Heart right ventricle (tissue), 16 donors: ENCODE measurements at places on chromosomes 6 and 20. TPM values are rescaled to one million over a fixed set of nuclear protein-coding genes. Genes with fewer than 3 reads are reported as not detected.

TGM3 gene
- total RNA-seq, result not detected

SNX3 gene
- 245 TPM for total RNA-seq

GABRR1 gene
- not detected for total RNA-seq

ZNF334 gene
- total RNA-seq, result 1.8 TPM

MARCKS gene
- 19.2 TPM for total RNA-seq

DNA sequence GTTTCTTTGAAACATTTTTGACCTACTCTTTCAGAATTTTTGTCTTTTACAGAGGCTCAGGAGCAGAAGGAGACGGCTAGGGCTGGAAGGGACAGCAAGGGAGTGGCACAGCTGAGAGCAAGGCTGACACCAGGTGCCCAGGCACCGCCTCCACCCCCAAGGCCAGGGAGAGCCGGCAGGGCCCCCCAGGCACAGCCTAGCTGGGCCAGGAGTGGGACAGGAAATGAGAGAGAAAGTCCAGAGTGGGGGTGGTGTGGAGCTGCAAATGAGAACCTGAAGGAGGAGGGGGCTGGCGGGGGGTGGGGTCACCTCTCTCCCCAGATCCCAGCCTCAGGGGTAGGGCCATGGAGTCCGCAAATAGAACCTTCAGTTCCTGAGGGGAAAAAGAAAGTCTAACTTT lies 236.7 kb downstream of the CDC5L start:
- no peaks in the 10 kb centered on the region for H3K36me3 ChIP-seq
- no peaks in the 10 kb centered on the region for H3K27me3 ChIP-seq
- DNase-seq, result no peak
- no peak overlapping the region for H3K4me3 ChIP-seq

DNA sequence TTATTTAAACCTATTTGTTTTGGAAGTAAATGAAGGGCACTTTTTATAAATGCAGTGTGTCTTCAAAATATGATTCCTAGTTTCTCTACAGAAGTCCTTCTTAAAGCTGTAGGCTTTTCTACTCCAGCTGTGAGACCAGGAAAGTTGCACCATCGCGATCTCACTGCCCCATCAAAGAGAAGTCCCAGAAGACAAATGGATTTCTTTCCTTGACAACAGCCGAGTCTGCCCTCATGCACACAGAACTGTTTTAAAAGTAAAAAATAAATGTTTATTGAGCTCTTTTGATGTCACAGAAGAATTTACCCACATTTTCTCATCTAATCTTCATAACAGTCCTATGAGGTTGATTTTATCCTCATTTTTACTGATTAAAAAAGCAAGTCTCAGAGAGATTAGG lies 324.4 kb upstream of the NT5E start:
- no peak overlapping the region for H3K4me3 ChIP-seq
- H3K36me3 ChIP-seq, result no peaks in the 10 kb centered on the region
- no peak for DNase-seq
- no peaks in the 10 kb centered on the region for H3K27me3 ChIP-seq

DNA sequence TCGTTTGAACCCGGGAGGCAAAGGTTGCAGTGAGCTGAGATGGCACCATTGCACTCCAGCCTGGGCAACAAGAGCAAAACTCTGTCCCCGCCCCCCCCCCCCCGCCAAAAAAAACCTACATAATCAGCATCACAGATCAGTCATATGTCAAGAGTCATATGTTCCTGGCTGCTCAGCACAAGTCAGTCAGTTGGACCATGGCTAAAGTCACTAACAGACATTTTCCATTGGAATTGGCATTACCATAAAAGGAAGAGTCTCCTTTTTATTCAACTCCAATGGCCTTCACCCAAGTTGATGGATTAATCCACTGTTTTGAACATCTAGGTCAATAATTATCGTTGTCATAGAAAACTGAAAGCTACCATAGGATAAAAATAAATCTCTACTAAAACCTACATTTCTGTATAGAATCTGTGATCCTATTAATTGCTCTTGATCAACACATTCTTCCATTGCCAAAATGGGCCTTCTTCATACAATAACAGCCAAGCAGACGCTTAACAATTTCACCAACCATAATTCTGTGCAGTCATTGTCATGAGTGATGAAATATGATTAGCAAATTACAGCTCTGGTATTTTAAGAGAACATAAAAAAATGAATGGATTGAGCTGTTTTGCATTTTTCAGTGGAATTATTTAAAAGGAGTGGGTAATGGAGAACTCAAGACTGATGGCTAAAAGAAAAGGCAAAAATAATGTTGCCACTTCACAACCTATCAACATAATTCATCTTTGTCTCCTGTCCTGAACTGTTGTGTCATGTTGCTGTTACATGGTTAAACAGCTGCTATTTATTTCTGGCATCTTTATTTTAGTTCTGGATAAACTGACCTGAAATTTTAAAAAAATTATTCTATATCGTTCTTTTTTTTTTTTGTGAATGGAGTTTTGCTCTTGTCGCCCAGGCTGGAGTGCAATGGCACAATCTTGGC lies 555.5 kb upstream of the JARID2 start:
- DNase-seq, result no peak
- H3K36me3 ChIP-seq, result no peaks in the 10 kb centered on the region
- H3K4me1 ChIP-seq, result no peaks in the 10 kb centered on the region

GRCh38 chr6:66687611-66688140 lies 980.6 kb upstream of the EYS start:
- no peaks in the 10 kb centered on the region for H3K27me3 ChIP-seq
- no peak overlapping the region for H3K4me3 ChIP-seq
- H3K36me3 ChIP-seq, result no peaks in the 10 kb centered on the region

DNA sequence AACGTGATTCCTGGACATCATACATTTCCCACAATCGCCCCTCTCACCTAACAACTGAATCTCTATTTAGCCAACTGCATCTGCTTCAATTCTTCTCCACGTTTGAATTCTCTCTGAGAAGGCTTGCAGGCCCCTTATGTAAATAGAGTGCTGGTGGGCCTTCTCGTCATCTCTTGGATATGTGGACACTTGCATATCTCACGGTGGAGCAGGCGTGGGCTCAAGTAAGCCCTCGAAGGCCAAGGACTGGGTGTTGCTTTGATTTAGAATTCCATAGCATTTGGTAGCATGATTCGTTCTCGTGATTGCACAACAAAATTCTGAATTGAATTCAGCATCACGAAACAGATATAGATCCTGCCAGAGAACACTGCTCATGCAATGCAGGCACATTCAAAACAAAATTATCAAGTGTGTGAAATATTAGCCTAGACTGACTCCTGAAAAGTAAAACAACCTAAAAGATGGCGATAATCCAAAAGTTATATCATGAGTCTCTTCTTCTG lies 613.6 kb downstream of the TFAP2A start:
- H3K4me3 ChIP-seq, result no peak overlapping the region
- H3K36me3 ChIP-seq, result no peaks in the 10 kb centered on the region
- no peak for DNase-seq

DNA sequence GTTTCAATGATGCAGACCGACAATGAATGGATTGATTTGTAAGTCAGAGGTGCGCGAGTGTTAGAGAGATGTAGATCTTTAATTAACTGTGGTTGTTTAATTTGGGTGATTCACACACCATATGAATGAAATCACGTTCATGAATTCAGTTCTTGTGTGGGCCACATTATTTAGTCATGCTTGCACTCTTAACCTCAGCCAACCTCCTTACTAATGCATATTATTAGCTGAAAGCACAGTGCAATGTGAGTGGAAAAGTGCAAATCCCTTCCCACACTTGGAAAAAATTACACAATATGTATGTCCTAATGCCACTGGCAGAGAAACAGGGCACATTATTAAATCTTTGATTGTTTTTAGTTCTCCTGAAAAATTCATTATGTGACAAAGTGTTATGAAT lies 512.5 kb downstream of the BCKDHB start:
- H3K27me3 ChIP-seq, result no peaks in the 10 kb centered on the region
- H3K36me3 ChIP-seq, result no peaks in the 10 kb centered on the region
- DNase-seq, result no peak
- no peak overlapping the region for H3K4me3 ChIP-seq
- peaks cover 8% of the 10 kb centered on the region for H3K4me1 ChIP-seq

DNA sequence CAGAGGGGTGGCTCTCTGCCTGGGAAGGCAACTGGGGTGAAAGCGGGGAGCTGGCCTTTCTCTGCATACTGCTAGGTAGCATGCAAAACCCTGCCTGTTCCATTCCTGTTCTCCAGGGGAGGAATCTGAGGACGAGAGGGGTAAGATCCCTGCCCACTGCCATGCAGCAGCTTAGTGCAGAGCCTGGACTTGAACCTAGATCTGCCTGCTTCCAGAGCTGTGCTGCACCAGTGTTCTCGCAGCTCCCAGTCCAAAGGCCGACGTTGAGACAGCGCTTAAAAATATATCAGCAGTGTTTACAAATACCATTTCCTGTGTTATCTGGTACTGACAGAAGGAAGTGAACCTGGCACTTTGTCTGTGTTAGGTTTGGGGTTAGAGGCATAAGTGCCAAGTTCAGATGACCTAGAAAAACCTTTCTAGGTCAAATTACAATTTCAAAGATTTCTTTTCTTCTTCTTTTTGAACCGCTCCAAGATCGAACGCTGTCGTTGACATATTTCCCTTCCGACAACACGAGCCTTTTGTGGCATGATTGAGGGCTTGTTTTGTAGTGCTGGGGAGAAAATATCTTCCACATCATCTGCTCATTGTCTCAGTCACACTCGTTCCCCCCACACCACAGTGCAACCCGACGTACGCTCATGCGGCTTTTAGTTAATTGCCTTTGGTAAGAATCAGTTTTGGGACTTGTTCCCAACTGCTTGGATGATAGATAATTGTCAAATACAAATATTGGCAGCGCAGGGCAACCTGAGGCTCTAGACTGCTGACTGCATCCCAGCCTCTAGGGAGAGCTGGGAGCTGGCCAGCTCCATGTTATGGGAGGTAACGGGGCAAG lies 44.6 kb downstream of the TOX2 start:
- H3K27me3 ChIP-seq, result no peaks in the 10 kb centered on the region
- peaks cover 58% of the 10 kb centered on the region for H3K4me1 ChIP-seq
- H3K27ac ChIP-seq, result no peak overlapping the region

- H3K4me1 ChIP-seq, result peaks cover 38% of the 10 kb centered on the region
- H3K4me3 ChIP-seq, result no peak overlapping the region
- no peak for DNase-seq
- no peaks in the 10 kb centered on the region for H3K27me3 ChIP-seq
Observed at GRCh38 chr20:49653925-49654434, 59.7 kb downstream of the B4GALT5 start.

DNA sequence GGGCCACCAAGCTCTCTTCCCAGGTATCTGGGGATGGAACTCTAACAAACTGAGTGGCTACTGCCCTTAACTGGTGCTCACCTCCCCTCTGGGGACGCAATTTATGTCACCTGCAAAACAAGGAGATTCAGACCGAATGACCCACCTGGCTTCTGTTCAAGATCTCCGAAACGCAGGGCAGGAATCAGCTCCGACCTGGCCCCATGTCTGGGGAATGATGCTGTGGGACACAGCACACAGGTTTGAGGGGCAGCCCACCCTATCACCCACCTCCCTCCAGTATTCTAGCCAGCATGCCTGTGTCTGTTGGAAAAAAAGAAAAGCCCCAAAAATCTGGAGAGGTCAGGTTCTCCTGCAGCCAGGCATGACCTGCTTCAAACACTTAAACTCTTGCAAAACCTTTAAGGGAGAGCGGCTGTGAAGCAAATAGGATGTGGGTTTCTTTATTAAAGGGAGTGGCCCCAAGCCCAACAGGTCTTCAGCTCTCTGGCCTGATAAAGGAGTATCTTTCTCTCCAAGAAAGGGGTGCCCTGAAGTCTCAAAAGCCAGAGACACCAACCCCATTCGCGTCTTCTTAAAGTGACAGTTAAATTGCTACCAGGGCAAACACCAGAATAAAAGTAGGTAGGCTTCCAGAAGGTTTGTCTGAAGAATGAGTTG lies 6.4 kb downstream of the PREX1 start:
- no peak overlapping the region for H3K4me3 ChIP-seq
- no peak overlapping the region for H3K27ac ChIP-seq
- H3K4me1 ChIP-seq, result peaks cover 7% of the 10 kb centered on the region
- no peaks in the 10 kb centered on the region for H3K36me3 ChIP-seq

GRCh38 chr6:169341706-169342105 lies 88.1 kb upstream of the THBS2 start:
- peaks cover 3% of the 10 kb centered on the region for H3K27me3 ChIP-seq
- no peak overlapping the region for H3K4me3 ChIP-seq
- no peak for DNase-seq
- no peaks in the 10 kb centered on the region for H3K36me3 ChIP-seq
- H3K27ac ChIP-seq, result no peak overlapping the region

- H3K4me3 ChIP-seq, result no peak overlapping the region
- no peaks in the 10 kb centered on the region for H3K4me1 ChIP-seq
- no peak overlapping the region for H3K27ac ChIP-seq
- H3K27me3 ChIP-seq, result no peaks in the 10 kb centered on the region
Observed at GRCh38 chr20:7305976-7306375, 538.5 kb downstream of the BMP2 start.

- no peaks in the 10 kb centered on the region for H3K4me1 ChIP-seq
- H3K36me3 ChIP-seq, result no peaks in the 10 kb centered on the region
- H3K4me3 ChIP-seq, result no peak overlapping the region
- no peak for DNase-seq
Observed at GRCh38 chr6:4420160-4420865, 284.9 kb upstream of the ECI2 start.

GRCh38 chr6:903761-904160 lies 210.8 kb upstream of the EXOC2 start:
- H3K4me3 ChIP-seq, result no peak overlapping the region
- no peaks in the 10 kb centered on the region for H3K36me3 ChIP-seq
- no peak overlapping the region for H3K27ac ChIP-seq
- H3K4me1 ChIP-seq, result no peaks in the 10 kb centered on the region
- H3K27me3 ChIP-seq, result peaks cover 2% of the 10 kb centered on the region

DNA sequence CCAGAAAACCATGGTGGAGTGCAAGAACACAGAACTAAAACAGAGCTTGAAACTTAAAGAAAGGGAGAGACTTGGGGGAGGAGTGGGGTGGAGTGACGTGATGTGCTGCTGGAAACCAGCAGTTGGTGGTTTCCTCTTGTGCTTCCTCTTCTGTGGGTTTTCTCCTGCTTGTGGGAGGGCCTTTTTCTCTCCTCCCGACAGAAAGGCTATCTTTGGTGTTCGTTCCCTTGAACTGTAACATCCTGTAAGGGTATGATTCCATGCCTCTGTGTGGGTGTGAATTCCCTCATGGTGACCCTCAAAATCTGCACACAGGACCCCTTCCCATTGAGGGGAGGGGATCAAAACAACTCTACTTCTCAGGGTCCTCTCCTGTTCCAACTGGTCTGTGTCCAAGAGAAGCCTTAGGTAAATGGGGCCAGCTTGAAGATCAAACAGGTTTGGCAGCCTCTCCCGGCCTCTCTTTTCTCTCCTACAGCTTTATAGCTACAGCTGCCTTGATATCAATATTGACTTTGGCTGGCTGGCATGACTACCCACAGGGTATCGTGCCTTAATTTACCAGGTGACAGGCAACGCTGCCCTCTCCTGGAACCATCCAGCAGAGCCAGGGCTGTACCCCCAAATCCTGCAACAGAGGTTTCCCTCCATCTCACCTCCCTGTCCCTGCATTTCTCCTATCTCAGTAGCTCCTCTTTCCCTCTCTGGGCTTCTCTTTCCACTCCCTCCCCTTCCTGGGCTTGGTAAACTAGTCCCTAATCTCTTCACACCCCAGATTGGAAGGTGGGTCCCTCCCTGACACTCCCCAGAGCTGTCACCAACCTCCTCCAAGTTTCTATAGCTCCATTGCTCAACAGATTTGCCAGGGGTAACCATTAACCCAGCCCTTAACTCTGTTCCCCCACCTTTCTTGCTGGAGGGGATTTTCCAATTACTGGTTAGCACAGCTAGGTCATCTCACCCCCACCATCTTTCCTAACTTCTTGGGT lies 1.5 kb upstream of the MSH5 start:
- H3K27me3 ChIP-seq, result no peaks in the 10 kb centered on the region
- peak overlapping the region; percentile 87 for H3K27ac ChIP-seq
- peaks cover 31% of the 10 kb centered on the region for H3K4me1 ChIP-seq
- no peak overlapping the region for H3K4me3 ChIP-seq
- peaks cover 11% of the 10 kb centered on the region for H3K36me3 ChIP-seq
